ENCODE measurements at places on chromosomes 2 and 18.

DNA sequence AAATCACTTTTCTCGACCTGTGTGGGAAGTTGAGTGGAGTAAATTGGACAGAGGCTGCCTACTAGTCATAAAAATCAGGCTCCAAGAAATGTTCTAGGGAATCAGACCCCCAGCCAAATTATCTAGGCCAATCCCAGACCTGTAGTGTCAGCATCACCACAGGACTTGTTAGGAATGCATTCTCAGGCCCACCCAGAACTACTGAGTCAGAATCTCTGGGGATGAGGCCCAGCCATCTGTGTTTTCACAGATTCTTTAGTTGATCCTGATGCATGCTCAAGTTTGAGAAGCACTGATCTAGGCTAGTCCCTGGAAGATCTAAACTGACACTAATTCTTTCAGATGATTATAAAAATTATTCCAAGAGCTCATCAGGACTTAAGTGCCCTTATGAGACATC lies 434.0 kb upstream of the MEIS1 start:
- DNase-seq, result no peak

- DNase-seq, result no peak
These were observed 67.7 kb downstream of the COLEC12 start for GRCh38 chr18:432791-433190.

- DNase-seq, result no peak
These were observed 49.7 kb downstream of the SH3BP4 start for GRCh38 chr2:235001237-235002133.

GRCh38 chr18:59612381-59612780 lies 84.8 kb downstream of the CCBE1 start:
- DNase-seq, result no peak

GRCh38 chr2:158667586-158667985 lies 127.5 kb upstream of the DAPL1 start:
- DNase-seq, result no peak

DNA sequence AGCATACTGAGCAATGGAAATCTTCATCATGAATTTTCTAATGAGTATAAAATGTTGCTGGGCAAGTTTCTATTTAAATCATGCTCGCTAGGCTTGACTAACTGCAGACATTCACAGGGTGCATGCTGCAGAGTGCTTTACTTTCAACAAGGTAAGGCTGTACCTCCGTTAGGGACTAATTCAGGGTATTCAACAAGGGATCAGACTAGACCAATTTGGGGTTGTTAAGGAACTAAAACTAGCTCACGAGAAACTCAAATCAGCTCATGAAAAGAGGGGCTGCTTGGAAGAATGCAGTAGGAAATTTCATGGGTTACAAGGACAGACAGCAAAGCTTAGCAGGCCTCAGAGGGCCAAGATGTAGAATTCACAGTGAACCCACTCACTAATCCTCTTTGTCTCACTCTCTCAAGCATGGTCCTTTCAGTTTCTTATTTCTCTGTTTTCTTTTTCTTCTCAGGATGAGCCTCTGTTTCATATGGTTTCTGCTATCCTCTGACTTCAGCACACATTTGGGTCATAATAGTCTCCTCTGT lies 2.2 kb downstream of the MYO3B start:
- DNase-seq, result no peak

DNA sequence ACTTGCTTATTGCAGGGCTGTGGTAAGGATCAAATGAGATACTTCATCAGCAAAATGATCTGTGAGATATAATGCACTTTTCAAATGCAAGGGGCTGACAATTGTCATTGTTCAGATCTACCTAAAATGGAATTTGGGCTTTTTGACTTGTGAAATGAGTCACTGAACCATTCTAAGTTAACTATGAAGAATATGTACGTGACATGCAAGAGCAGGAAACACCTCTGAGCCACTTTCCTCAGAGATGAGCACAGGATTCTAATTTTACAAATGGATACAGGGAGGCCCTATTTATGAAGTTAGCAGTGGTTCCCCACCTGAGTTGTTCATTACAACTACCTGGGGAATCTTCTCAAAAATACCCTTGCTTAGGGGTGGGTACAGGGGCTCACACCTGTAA lies 26.7 kb downstream of the CTLA4 start:
- DNase-seq, result no peak

GRCh38 chr2:33291278-33292013 lies 185.0 kb upstream of the RASGRP3 start:
- no peak for DNase-seq

- DNase-seq, result no peak
These were observed 86.3 kb upstream of the EFEMP1 start for GRCh38 chr2:56009758-56010458.

DNA sequence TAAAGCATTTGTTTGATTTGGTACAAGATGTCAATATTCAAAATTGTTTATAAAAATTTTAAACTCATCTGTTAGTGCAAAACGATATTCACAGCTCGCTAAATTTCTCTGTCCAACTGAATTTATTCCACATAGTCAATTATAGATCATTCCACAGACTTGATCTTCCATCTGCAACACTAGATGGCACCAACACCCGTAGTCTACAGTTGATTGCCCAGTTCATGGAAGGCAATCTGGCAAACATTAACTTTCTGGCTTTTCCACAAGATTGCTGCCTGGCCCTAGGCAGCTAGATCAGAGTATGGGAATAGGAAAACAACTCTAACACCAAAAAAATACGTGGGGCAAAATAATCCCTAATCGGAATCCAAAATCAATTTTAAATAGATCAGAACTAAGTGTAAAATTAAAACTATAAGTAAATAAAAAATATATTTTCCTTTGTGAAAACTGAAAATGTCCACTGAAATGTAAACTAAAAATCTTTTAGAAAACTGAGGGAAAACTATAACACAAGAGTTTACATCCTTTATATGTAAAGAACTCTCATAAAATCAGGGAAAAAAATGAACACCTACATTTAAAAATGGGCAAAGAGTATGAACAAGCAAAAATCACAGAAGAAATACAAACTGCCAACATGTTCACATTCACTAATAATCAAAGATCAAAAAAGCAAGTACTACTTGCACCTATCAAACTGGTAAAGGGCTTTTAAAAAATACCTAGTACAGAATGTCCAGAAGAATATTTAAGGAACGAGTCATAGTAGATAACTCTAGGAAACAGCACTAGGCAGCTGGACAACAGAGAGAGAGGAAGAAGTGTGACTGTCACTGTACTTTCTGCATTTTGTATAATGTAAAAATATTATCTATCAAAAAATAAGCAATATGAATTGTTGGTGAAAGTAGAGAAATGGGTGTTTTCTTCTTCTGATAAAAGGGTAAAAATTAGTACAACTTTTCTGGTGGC lies 35.0 kb downstream of the RTN4 start:
- DNase-seq, result no peak

DNA sequence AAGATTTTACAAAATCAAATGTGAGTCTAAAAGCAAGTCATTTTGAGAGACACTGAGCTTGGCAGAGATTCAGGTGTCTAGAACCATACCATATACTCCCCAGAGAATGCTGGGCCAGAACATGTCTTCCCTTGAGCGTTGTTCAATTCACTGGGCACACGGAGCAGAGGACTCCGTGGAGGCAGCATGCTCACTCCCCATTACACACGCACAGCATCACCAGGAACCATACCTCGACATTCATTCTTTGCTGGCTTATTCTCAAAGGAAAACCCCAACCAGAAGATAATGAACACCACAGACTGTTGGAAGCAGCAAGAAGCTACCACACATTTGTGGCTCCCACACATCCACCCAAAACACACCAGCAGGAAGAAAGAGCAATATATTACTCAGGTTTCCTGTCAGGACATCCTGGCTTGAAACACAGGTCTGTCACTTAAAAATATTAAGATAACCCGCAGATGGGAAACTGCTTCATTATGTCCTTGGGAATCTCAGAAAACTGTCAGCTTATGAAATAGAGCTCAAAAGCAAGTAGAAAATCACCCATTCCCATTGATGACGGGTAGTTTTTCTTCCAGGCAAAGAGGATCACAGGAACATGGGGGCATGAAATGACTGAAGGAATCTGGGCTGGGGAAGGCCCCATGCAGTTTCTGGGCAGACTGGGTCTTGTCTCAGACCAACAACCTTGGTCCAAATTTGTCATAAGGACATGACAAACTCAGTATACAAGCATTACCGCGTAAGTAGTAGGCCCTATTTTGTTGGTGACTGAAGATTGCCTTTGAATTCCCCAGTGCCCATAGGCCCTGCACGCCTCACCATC lies 46.4 kb downstream of the PCBP1 start:
- peak; percentile 61 for DNase-seq

GRCh38 chr2:28758459-28758858 lies 6.8 kb downstream of the PPP1CB start:
- no peak for DNase-seq

GRCh38 chr18:63747006-63747405 lies 28.2 kb upstream of the SERPINB7 start:
- no peak for DNase-seq

- DNase-seq, result no peak
These were observed 727 bp downstream of the FBXO11 start for GRCh38 chr2:47905386-47906156.

- no peak for DNase-seq
These were observed 3.8 kb downstream of the SOCS6 start for GRCh38 chr18:70292628-70293027.

GRCh38 chr2:128389388-128390086 lies 70.9 kb upstream of the HS6ST1 start:
- no peak for DNase-seq

GRCh38 chr2:177076636-177077179 lies 135.9 kb upstream of the HNRNPA3 start:
- DNase-seq, result no peak

DNA sequence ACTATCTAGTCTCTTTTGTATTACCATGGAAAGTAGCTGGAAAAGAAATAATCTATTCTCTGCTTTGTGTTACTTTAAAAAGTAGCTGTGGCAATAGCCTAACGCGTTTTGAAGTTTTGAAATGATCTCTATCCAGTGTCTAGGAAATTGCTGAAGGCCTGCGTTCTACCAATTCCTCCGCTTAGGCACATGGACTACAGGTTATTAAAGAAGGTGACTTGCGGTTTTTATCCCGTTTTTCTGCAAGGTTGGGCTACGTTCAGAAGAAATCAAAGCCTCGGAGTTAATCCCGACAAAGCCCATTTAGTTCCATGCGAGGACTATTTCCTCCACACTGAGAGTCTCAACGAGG lies 636 bp upstream of the UBXN4 start:
- no peak for DNase-seq

DNA sequence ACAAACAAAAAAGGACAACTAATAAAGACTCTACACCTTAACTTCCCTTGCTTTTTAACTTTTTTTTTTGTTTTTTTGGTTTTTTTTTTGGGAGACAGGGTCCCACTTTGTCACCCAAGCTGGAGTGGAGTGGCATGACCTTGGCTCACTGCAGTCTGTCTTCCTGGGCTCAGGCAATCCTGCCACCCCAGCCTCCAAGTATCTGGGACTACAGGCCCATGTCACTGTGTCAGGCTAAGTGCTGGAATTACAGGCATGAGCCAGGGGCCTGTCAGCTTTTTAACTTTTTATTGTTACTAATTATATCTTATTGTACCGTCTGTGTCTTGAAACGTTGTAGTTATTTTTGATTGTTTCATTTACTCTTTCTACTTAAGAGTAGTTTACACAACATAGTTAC lies 25.5 kb downstream of the WDR7 start:
- no peak for DNase-seq

GRCh38 chr2:140242889-140243288 lies 1462.7 kb upstream of the NXPH2 start:
- DNase-seq, result no peak

DNA sequence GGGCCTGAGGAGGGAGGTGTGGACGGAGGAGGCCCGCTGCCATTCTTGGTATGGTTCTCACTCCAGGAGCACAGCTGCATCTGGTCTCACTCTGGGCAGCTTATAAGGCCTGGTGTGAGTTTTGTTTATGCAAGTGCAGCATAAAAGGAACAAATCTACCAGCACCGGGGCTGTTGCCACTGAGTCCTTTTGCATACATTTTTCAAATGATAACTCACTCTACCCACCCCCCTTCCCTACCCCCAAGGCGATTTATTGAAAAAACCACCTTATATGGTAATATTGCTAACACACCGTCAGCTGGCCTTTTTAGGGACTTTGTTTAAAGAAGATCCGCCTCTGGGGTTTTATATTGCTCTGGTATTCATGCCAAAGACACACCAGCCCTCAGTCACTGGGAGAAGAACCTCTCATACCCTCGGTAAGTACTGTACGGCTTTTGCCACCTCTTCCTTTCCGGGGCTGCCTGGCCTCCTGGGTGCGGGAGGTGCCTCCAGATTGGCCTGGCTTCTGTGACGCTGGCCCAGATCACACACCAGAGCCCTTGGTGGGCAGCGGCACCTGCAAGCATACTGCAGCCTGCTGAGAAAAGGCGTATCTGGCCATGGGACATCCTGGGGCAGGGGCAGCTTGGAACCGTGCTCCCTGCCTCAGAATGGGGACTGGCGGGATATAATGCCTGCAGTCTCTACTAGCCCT lies at the start of gene ACTG2:
ACTG2 (plus strand) TSS at position 378 of the 699 bp plus-strand sequence. CDS start 8,304 bp downstream, outside the sequence.
- DNase-seq, result no peak

GRCh38 chr18:42641996-42642395 lies 473.5 kb downstream of the RIT2 start:
- no peak for DNase-seq

GRCh38 chr18:59610546-59611140 lies 86.6 kb downstream of the CCBE1 start:
- no peak for DNase-seq

- DNase-seq, result no peak
These were observed 10.8 kb upstream of the ECEL1 start for GRCh38 chr2:232498452-232498851.

DNA sequence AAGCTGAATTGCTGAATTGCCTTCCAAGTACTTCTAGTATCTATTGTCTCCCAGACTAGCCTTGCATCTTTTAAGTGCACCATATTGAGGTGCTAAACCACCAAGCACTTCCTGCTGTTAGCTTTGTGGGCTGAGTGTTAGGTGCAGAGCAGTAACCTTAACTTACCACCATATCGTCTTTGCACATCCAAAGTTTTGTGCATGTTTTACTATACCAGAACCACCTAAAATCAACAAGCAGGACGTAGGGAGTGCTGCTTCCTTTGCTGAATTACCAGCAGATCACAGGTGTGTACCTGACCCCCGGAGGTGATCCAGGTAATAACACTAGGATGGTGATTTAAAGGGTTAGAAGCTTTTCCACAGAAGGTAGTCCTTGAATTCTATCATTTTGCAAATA lies 359.9 kb upstream of the HNRNPA3 start:
- peak; percentile 49 for DNase-seq

GRCh38 chr2:194182888-194183287 lies 1474.1 kb upstream of the SLC39A10 start:
- no peak for DNase-seq

GRCh38 chr2:38099099-38100028 lies 23.4 kb upstream of the CYP1B1 start:
- no peak for DNase-seq

DNA sequence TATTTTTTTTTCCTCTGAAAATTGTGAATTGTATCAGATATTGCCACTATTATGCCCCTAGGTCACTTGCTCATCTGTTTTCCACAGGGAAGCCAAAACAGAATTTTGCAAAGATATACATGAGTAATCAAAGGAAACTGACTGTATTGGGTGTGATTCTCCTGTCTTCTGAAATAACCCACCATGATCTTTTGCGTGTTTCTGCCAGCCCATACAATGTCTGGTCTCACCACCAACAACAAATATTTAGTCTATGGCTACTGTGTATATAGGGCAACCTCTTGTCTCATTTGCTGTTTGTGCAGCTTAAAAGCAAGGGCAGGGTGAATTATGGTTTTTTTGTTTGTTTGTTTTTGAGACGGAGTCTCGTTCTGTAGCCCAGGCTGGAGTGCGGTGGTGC lies 26.5 kb downstream of the EPAS1 start:
- DNase-seq, result no peak

Measured in NCI-H1436 treated with DMSO at 0.1 percent for 48 hours (cell line).